Amniotic epithelial cell (primary cell): ENCODE measurements at places on chromosomes 3 and 15.

DNA sequence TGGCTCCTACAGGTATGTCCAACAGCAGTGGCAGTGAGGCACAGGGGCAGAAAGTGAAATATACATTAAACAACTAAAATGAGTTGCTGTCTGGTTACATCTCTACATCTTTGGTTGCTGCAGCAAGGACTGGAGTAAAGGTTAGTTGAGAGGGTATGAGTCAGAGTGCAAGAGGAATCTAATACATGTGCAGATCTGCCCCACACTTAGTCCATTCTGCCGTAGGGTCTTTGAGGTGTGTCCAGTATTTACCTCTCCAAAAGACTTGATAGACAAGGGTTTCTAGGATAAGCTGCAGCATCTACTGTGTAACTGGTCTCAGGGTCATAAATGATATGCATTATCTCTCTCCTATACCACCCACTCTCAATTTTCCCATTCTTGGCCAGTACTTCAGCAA is 6.2 kb upstream of the NEDD4 start:
- DNase-seq: no peak

DNA sequence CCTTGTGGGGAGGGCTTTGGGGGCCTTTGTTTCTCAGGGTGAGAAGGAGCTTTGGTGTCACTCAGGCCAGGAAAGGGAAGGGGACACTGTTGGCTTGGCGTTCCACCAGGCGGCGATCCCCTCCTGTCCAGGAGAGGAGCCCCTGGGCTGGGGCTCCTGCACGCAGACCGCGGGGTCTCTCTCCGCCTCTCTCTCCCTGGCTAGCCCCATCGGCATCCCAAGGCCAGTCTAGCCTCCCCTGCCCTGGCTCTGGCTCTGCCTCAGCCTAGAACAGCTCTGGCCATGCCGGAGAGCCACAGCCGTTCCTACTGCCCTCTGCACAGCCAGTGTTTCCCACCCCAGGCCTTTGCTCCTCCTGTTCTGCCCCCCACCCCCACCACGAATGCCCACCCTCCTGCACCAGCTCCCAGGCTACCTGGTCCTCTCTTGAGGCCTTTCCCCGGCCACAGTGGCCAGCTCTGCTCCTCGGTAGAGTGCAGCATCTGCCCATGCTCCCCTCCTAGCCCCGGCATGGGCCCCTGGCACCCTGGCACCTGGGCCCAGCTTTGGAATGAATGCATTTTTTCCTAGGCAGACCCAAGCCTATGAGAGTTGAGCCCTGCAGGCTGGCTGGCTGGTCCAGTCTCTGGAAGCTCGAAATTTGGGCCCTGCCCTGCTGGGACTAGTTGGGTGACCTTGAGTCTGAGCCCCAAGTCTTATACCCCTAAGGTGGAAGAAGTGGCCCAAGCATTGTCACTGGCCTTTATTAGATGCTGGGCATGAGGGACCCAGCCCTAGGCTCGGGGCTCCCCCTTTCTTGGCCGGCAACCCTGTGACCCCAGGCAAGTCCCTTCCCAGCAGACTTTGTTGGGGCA is 2.4 kb downstream of the PLXNA1 start:
- no peak for DNase-seq

GRCh38 chr3:149437710-149438109 is 36.8 kb upstream of the TM4SF4 start:
- no peak for DNase-seq

DNA sequence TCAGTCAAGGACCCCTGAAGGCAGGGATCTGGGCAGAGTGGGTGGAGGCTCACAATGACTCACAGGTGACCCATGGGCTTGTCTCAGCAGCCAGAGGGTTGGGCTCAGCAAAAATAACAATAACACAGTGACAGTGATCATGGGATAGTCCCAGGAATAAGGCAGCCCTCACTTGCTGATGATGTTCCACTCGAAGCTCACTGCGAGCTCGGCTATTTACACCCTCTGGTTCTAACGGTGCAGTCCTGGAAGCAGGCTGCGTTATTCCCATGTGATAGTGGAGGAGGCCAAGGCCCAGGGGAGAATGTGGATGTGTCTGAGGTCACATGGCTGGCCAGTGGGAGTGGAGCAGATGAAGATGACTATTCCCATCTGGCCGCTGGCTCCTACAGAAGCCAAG is 16.2 kb downstream of the CCDC33 start:
- DNase-seq: no peak

- no peak for DNase-seq
These were observed 177.1 kb upstream of the ARHGEF26 start for GRCh38 chr3:153944084-153944483.

DNA sequence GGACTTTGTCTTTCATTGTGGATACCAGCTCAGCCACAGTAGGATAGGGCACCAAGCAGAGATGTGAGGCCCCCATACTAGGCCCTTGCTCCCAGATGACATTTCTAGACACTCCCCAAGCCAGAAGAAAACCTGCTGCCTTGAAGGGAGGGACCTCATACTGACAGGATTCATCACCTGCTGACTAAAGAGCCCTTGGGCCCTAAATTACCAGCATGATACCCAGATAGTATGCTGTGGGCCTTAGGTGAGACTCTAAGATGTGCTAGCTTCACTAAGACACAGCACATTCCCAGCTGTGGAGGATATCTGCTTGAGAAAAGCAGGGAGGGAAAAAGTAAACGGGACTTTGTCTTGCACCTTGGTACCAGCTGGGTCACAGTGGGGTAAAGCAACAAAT is 324.0 kb downstream of the TBL1XR1 start:
- no peak for DNase-seq

- no peak for DNase-seq
These were observed 18.9 kb downstream of the VGLL4 start for GRCh38 chr3:11624704-11625375.

DNA sequence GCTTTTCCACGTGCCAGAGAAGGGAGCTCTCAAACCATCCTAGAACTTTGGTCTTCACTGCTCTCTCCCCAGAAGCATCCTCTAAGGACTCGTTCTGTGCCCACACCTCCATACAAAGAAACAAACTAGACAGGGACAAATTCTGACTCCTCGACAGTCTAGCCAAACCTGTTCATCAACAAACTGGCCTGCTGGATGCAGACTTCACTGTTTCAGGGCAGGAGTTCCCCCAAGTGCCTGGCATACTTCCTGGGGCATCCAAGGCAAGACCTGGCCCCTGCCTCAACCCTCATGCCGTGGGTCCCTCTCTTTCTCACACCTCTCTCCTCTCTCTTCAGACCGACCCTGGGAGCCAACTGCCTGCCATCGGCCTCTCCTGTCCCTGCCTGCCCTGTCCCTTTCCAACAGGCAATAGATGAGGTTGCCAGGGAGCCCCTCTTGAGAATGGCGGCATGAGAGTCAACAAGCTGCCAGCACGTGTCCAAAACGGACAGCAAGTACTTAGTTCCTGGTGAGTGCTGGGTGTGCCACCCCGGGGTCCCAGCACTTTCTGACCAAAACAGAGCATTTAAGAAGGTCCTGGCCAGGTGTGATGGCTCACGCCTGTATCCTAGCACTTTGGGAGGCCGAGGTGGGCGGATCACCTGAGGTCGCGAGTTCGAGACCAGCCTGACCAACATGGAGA is 79.1 kb upstream of the HES1 start:
- no peak for DNase-seq

GRCh38 chr3:185740133-185740532 is 84.7 kb downstream of the IGF2BP2 start:
- DNase-seq: no peak

GRCh38 chr3:194689493-194689944 is 3.8 kb downstream of the FAM43A start:
- no peak for DNase-seq

DNA sequence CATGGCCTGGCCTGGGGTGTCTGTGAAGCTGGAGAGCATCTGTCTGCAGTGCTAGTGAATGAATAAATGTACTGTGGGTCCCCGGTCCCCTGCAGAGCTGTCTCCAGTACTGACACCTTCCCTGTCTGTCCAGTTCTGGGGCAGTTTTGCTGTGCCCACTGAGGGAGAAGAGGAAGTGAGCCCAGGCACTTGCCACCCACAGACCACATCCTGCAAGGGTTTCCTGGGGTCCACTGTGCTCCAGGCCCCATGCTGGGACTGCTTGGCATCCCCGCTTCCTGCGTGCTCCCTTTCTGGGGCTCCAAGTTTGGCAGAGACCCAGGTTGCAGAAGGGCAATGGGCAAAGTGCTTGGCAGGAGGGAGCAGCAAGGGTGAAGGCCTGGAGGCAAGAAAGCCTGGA is 4.9 kb upstream of the SLC6A6 start:
- DNase-seq: no peak

DNA sequence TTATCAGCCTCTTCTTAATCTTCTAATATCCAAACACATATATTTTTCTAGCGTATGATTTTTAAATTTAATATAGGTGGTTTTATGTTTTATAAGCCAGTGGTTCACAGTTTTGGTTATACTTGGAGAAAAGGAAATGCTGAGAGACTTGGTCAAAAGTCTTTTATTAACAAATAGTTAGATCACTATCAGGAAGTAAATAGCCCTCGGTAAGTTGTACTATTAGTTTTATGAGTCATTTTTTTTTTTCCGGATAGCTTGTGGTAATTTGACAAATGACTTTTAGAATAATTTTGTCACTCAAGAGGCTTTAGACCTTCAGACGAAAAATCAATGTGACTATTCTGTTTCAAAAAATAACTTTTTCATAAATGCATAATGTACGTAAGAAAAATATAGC is 232.2 kb upstream of the ROBO1 start:
- no peak for DNase-seq

DNA sequence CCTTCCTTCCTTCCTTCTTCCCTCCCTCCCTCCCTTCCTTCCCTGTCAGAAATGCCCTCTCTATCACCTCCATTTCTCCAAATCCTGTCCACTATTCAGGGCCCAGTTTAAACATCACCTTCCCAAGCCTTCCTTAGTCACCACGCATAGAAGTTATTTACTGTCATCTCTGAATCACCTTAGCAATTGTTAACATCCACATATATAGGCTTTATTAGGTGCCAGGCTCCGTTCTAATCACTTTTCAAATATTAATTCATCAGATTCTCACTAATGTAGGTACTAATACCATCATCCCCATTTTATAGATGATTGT is 1.1 kb upstream of the MAGEF1 start:
- no peak for DNase-seq

- DNase-seq: no peak
These were observed 331.5 kb downstream of the ARPP21 start for GRCh38 chr3:35970793-35971192.

DNA sequence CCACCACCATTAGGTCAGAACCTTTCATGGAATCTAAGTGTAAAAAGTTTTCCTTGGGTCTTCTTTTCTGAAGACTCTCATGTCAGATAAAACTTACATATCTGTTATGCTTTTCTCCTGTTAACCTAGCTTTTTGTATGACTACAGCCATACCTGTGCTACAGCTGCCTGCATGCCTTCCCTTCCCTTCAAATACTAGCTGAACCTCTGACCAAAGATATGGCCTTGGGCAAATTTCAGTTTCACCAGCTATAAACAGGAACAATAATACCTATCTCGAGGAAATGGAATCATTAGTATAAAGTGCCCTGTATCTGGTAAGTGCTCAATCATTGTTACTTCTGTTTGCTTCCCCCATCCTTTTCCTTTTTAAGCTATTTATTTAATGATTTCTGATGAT is 25.0 kb downstream of the GLB1 start:
- DNase-seq: no peak

- no peak for DNase-seq
These were observed 214.8 kb downstream of the FMN1 start for GRCh38 chr15:32979710-32980109.

GRCh38 chr3:67288466-67289106 is 290.5 kb downstream of the KBTBD8 start:
- no peak for DNase-seq

DNA sequence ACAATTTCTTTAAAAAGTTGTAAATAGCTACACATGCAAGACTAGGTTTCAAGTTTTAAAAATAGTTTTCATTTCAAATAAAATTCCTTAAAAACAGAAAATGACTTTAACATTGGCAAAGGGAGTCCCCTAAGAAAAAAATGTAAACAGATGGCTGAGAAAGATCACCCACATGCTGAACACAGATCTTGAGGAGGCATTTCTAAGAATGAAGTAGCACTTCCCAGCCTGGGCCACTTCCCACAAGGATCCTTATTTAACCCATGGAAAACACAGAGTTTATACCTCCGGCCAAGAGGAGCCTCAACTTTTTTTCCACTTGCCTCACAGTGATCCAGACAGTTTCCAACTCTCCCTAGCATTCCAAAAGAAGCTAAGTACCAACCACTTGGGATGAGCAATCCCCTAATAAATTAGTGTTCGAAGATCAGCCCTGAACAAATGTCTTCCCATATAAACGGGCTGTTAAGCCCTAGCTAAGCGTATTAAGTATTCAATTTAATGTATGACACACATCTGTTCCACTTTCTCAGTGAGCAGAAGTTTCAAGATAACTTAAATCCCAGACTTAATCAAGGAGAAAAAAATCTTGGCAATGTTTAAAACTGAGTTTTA is 61.4 kb downstream of the GADL1 start:
- no peak for DNase-seq

GRCh38 chr3:111035316-111035715 is 36.3 kb upstream of the NECTIN3 start:
- DNase-seq: no peak

GRCh38 chr3:123813876-123814275 is 70.3 kb downstream of the MYLK start:
- DNase-seq: no peak

GRCh38 chr3:104206925-104207324 is 1159.8 kb upstream of the ALCAM start:
- DNase-seq: no peak

DNA sequence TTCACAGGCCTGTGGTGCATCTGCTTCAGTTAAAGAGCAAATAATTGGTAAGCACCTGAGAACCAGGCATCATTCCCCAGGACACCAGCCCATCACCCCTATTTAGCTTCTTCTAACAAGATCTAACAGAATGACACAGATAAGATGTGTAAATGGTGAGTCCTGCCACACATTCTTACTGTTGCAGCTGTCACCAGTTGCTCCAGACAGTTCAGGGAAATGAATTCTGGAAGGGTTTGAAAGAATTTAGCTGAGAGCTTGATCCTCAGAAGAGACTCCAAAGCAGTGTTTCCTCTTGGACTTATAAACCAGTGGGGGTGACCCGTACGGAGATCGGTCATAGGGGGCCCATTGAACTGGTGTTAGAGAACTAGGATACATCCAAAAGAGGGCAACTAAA is 238.0 kb downstream of the MEX3B start:
- DNase-seq: no peak

- DNase-seq: no peak
These were observed 115.5 kb downstream of the SLC25A26 start for GRCh38 chr3:66336333-66336766.

- DNase-seq: no peak
These were observed 2.1 kb downstream of the PODXL2 start for GRCh38 chr3:127630811-127631714.

DNA sequence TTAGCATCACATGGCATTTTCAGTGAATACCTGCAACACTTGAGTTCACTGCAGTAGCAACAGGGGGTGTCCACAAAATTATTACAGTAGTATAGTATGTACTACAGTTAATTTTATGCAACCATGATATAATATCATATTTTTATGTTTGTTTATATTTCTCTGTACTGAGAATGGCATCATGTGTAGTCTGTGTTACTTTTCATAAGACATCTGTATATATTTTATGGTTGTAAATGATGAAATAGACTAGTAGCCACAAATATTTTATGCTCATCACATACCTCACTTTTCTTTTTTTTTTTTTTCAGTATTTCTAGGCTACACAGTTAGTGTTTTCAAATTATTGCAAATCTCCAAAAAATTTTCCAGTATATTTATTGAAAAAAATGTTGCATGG is 22.4 kb downstream of the PHLDB2 start:
- DNase-seq: peak; percentile 63
